ENCODE measurements at places on chromosomes 6 and 20. TPM values are rescaled to one million over a fixed set of nuclear protein-coding genes. Genes with fewer than 3 reads are reported as not detected.

The PLCB4 gene
- 1.5 TPM for polyA plus RNA-seq

The VSX1 gene
- polyA plus RNA-seq, result not detected

The ROS1 gene
- not detected for polyA plus RNA-seq

The BEND6 gene
- polyA plus RNA-seq, result 0.09 TPM

The SRMS gene
- not detected for polyA plus RNA-seq
